ENCODE measurements at places on chromosomes 16 and 17.

DNA sequence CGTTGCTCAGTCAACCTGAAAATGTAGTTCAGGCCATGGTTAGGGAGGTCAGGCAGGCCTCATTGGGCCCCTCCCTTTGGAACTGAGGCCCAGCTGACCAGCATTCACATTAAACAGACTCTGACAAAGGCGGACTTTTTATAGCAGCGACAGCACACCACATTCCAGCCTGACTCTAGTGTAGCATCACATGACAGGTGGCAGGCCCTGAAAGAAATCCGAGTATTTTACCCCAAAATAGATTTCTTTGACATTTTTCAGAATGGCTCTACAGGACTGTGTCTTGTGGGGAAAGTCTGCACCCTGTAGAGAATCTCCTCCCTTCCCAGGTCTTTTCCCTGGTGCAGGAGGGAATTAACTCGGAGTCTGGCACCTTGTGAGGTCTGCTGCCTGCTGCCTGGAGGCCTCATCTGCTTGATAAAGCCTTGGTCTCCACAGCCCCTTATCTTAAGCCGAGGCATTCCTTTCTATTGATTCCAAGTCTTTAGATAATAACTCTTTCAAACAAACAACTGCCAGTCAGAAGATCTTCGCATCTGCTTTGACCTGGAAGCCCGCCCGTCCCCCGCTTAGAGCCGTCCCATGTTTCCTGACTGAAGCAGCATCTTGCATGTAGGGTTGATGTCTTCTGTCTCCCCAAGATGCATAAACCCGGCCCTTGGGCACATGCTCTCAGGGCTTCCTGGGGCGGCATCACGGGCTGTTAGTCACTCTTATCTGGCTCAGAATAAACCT, 44.0 kb upstream of the CAPN15 start:
- no peak for DNase-seq

DNA sequence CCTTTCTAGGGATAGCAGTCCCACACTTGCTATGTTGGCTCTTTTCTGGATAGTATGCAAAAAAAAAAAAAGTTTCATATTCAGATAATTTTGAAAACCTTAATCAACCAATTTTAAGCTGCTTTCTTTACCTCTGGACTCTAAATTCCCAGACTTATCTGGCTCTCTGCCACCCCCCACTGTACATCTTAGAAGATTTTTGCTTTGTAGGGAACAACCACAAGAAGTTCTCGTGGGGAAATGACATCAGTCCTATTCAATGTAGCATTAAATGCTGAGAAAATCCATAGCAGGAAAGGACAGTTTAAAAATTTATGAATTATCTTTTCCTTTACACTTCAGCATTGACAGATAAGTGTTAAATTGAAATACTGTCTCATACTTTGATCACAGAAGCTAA, 562.7 kb upstream of the HSBP1 start:
- no peak for DNase-seq

DNA sequence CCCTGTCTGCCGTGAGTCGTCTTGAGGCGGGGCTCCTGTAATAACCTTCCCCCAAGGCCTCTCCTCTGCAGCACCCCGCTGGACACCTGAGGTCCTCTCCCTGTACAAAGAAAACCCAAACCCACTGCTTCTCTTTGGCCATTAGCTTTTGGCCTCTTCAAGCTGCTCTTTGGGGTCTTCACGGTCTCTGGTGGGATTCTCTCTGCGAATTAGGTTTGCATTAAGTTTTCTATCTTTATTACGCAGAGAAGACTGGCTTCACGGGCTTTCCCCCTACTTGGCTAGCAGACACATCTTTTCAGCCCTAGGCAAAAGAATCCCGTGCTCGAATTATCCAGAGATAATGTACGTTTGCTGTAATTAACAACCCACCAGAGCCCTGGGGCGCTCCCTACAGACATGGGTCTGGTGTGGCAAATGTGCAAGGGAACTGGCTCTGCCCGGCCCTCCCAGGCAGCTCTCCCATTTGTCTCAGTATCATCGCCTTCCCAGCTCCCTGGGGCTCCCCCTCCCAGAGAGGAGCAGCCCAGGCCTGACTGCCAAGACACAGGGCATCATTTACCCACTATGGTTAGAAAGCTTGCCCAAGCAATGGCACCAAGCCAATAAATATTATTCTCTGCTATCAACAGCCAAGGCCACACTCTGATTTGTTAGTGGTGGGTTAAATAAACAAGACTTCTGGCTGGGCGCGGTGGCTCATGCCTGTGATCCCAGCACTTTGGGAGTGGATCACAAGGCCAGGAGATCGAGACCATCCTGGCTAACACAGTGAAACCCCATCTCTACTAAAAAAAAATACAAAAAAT, 24.7 kb upstream of the KLHDC4 start:
- DNase-seq = no peak

GRCh38 chr16:5062051-5062450, 3.7 kb downstream of the C16orf89 start:
- DNase-seq = no peak

DNA sequence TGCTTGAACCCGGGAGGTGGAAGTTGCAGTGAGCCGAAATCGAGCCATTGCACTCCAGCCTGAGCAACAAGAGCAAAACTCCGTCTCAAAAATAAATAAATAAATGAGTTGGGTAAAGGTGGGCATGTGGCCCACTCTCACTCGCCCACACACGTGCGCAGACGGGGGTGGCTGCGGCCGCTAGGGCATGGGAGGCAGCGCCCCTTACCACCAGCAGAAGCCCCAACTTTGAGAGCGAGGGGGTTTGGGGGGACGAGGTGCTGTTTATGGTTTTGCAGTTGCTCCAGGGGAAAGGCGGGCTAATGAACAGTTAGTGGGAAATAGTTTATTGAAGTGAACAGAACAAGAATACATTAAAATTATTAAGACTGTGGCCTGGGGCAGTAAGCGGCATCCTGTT, 14.9 kb upstream of the RBFOX3 start:
- no peak for DNase-seq

DNA sequence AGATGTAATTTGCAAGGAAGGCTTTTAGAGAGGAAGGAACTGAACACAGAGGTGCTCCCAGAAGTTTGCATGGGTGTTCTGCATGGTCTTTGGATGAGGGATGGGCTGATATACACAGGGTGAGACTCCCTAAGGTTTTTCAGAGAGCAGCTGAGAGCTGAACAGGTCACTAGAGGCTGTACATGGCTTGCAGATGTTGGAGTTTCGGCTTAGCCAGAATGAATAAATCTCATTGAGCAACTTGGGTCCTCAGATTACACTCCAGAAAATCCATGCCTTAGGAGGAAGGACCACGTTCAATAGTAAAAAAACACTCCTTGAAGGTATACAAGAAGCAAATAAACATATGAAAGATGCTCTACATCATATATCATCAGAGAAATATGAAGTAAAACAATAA, 7.5 kb upstream of the ITGB3 start:
- DNase-seq = no peak

DNA sequence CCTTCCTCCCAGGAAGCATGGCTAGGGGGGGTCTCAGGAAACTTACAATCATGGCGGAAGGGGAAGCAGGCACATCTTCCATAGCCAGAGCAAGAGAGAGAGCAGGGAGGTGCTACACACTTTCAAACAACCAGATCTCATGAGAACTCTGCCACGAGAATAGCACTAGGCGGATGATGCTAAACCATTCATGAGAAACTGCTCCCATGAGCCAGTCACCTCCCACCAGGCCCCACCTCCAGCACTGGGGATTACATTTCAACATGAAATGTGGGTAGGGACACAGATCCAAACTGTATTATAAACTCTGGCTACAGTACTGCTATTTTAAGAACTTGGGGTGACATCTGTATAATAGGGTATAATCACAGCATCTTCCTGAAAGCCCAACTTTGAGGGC, 83.1 kb upstream of the CACNG5 start:
- DNase-seq = no peak

DNA sequence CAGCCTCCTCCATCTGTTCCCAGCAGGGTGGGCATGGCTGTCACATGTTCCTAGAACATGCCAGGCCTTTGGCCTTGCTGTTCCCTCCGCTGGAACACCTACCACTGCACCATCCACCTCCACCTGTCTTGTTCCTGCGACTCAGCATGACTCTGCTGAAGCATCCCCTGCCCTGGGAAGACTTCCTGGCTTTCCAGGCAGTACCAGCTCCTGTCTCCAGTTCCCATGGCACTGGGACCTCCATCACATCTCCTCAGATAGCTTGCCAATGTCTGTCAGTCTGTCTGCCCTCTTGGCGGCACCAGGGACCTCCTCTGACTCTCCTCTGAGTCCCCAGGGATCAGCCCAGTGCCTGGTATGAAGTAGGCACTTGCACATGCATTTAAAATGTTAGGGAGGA, 15.7 kb downstream of the PDP2 start:
- no peak for DNase-seq

DNA sequence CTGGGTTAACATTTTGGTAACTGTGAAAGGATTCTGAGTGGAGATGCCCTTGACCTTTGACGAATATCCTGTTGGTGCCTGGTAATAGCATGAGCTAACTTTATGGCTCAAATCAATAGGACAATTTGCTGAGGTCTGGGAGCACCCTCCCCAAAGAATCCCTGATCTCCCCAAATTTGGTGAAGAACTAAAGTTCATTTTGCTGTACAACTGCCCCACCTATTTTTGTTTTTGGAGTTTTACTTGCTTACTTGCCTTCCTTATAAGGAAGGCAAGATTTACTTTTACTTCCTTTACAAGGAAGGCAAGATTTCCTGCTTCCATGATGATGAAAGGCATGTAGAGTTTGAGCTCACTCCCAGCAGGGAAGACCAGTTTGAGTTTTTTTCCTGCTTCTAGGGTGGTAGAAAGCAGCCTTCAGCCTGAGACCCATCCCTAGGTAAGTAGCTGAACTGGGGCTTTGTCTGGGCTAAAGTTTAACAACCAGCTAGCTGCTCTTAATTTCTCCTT, 2.8 kb downstream of the KRTAP4-9 start:
- DNase-seq = no peak

- peak; percentile 66 for DNase-seq
Observed at GRCh38 chr17:47719411-47720152, 13.5 kb upstream of the TBX21 start.

All from amniotic stem cell (primary cell).